ENCODE measurements at places on chromosomes 16 and 17.
A peak's percentile ranks its signal among the peaks of the same experiment; 100 is the strongest.

- DNase-seq = no peak
Measured at GRCh38 chr17:41895617-41896016, 23.1 kb downstream of the ACLY start.

DNA sequence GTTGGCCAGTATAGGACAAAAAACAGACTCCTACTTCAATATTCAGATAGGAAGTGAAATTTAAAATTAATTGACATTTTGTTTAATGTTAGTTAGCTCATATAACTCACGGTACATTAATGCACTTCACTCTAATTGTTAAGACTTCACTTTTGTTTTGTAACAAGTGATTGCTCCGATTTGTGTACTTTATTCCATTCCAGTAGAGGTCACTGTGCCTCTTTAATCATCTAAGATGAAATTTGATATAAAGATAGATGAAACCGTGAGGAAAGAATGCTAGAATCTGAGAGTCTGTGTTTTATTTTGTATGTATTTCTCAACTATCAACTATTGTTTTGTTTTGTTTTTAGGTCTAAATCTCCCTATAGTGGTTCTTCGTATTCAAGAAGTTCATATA, 29.0 kb downstream of the RBBP6 start:
- DNase-seq = no peak

DNA sequence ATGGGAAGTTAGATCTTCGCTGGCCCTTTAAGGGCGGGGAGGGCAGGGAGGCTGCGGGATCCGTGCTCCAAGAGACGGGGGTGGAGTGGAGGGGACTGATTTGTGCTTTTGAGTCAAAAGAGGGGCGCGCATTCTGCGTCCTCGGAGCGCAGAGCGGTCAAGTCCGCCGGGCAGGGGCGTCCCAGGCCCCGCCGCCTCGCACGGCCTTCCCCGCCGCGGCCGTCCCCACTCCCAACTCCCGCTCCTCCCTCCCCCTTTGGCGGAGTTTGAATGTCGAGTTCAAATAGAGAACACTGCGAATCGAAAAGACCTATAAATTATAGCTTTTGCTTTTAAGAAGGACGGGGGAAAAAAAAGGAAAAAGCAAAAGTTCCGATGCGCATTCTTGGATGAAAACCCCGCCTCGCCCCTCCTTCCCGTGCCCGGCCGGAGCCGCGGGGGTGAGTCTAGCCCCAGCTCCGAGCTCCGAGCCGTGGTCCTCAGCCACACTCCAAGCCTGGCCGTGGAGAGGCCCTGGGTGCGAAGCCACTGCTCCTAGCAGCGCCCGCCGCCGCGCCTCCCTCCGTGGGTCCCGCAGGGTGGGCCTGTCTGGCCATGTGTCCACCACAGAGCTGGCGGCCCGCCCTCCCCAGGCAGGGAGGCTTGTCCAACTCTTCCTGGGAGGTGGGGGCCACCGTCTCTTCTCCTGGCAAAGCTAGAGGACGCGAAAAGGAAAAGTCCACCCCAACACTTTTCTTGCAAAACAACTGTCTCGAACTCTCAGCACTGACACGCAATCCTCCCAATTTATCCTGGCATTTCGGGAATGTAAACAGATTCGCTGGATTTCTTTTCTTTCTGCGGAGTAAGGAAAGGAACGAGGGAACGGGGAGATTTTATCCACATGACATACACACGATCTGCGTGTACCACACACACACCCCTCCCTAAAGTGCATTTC, 3.6 kb downstream of the CBX8 start:
- DNase-seq = no peak

DNA sequence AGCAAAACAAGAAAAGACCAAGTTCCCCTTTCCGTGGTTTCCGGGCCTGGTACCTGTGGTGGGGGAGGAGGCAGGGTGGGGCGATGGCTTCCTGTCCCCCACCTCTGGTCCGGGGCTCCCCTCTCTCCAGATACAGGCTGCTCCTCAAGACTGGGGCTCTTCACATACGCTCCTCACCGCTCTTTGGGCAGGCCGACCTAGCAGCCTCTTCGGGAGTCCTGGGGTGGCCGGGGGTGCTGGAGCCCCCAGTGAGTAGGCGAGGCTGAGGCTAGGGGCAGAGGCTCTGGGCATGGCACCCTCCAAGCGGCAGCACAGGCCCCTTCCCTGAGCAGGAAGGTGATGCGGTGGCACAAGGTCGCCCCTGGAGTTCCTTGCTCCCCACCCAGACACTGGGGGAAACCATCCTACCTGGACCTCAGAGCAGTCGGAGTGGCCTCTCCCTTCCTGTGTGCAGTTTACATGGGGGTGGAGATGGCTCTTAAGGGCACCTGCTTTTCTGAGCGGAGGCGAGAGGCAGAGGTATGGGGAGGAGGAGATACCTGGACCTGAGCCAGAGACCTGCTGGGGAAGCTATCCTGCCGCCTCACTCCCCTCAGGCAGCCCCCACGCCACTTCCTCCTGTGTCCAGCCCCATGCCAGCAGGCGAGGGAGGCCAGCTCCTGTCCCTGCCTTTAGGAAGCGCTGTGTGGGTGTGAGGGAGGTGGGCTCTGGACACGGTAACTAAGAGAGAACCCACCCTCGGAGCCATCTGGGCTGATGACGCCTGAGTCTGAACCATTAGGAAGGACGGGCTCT, 891 bp downstream of the CORO1A start:
- DNase-seq = no peak

DNA sequence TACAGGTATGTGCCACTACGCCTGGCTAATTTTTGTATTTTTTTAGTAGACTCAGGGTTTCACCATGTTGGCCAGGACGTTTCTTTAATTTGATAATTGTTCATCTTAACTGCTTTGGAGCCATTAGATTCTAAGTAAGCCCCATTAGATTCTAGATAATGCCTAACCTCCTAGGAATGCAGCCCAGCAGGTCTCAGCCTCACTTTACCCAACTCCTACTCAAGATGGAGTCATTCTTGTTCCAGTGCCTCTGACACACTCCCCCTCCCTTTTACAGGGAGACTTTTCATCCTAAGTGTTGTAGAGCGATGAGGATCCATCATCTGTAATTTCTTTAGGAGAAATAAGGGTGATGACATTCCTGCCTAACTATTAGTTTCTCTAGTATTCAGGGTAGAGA, 23.7 kb upstream of the MILR1 start:
- DNase-seq = no peak

- no peak for DNase-seq
Measured at GRCh38 chr17:78925234-78925633, at the start of gene TIMP2. TSS of gene TIMP2 (minus strand) at chr17:78925387. CDS start at chr17:78925088, 299 bp downstream.

GRCh38 chr16:26204138-26204537, 512.4 kb downstream of the HS3ST4 start:
- DNase-seq = no peak

- DNase-seq = no peak
Measured at GRCh38 chr17:67546578-67547527, 169.8 kb downstream of the PITPNC1 start.

GRCh38 chr17:82339634-82340580, 6.3 kb upstream of the SECTM1 start:
- DNase-seq = no peak

DNA sequence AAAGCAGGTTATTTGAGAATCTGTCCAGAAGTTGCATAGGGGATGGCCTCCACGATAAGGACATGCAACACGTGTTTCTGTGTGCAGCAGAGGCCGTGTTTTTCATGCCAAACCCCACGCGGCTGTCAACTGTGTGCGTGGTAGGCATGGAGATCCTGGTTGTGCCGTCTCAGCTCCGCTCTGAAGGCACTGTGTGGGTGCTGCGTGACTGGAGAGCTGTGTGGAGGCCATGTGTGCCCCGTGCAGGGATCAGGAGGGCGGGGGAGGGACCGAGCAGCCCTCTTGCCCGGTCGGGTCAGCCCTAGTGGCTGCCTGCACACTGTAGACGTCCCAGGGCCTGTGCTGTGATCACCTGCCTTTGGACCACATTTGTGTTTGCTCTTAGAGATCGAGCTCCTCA, 74.5 kb downstream of the SEC14L1 start:
- no peak for DNase-seq

DNA sequence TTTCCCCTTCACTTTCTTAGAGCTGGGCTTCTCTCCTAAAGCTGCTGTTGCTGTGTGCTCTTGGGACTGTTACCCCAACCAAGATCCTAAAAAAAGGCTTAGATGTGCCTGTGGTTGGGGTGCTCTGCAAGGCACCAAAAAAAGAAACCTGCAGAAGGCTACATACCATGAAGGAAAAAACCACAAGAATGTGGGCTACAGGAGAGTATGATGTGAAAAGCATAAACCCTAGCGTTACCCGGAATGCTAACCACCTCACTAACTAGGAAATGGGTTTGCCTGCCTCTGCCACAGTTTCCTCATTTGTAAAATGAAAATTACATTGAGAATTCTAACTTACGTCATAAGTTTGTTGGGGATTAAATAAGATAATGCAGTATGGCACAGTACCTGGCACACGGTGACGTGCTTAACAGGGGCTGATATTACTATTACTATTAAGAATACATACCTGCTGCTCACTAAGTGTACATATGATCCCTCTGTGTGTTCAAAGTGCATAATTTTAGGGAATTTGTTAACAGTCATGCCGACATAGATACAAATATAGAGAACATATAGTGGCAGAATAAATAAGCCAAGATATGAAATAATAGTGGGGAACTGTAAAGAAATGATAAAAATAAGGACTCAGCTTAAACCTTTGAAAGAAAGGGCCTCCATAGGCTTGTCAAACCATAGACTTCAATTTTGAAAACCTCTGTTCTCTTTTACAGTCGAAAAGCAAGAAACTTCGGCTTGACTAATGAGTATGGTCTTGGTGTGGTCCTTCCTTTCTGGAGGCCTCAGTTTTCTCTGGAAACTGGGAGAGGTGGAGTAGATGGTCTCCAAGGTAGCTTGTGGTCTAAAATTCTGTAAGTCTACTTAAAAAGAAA, 177.8 kb upstream of the TBX2 start:
- DNase-seq = no peak

GRCh38 chr17:16987830-16988601, 16.1 kb upstream of the TNFRSF13B start:
- DNase-seq = no peak

GRCh38 chr17:68698746-68699145, 97.6 kb upstream of the FAM20A start:
- DNase-seq = no peak

- DNase-seq = no peak
Measured at GRCh38 chr17:10091046-10091445, 107.4 kb downstream of the GAS7 start.

- DNase-seq = no peak
Measured at GRCh38 chr16:57106767-57107166, 14.4 kb downstream of the CPNE2 start.

DNA sequence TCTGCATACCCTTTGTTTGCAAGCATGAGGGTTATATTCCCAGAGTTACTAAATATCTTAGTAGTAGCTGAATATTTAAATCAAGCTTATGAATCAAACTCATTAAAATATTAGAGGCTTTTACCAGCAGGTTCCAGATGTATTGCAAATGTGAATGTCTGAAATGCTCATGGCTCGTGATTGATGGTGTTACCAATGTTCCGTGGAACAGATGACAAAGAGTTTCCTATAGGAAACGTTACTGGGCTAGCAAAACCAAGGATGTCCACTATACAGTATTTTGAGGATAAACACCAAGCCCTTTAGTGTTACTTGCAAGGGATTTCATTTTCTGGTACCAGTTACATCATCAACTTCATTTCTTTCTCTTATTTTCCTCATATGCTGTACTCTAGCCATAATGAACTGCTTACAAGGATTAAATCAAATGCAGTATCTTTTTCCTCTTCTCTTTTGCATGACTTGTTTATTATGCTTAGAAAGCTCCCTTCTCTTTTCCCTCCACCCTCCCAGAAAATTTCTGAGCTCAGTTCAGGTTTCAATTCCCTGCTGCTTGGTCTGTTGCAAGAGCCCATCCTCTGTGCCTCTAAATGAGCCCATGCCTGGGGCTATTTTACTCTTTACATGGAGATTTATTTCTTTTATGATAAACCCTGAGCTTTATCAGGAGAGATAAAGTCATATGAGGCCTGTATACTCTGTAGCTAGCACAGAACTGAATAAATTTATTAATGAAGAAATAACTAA, 1537.1 kb upstream of the GOT2 start:
- no peak for DNase-seq

DNA sequence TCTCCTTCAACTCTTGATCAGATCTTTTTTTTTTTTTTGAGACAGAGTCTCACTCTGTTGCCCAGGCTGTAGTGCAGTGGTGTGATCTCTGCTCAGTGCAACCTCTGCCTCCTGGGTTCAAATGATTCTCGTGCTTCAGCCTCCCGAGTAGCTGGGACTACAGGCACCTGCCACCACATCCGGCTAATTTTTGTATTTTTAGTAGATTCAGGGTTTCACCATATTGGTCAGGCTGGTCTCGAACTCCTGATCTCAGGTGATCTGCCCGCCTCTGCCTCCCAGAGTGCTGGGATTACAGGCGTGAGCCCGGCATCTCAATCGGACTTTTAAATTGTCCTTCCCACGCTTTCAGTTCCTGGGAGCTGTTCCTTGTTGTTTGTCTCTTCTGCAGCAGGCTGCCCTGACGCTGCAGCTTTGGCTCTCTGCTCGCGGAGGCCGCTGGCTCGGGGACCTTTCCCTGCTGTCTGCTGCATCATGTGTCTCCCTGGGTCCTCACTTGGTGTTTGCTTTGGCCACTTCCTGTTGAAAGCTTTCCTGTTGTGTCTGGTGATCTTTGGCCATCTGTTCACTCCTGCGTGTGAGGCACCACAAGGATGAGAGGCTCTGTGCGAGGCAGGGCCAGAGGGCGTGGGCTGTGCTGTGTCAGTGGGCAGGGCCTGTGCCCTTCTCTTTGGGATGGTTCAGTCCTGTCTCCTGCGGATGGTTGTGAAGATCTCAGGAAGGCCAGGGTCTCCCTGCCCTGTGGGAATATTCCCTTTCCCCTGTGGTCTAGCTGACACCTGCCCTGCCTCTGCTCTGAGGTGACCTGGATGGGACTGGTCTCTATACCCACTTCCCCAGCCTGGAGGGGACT, 18.4 kb upstream of the CAPN15 start:
- DNase-seq = no peak

DNA sequence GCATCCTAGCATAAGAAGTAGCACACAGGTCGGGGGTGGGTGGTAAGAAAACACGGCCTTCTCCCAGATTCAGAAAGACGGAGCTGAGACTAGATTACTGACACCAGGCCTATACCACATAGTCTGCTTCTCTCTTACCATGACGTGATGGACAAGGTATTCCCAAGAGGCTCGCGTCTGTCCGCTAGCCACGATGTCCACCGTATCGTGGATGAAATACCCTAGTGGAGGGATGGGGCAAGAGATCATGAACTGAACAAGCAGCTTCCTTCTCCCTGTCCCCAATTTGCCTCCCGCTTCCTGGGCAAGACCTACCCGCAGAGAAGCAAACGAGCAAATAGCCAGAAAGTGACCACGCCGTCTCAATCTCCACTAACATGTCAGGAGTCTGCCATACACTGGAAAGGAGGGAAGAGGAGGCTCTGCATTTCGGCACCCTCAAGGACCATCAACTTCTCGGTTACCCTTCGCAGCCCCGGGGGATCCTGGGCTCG, 820 bp downstream of the TLCD1 start:
- peak; percentile 50 for DNase-seq

DNA sequence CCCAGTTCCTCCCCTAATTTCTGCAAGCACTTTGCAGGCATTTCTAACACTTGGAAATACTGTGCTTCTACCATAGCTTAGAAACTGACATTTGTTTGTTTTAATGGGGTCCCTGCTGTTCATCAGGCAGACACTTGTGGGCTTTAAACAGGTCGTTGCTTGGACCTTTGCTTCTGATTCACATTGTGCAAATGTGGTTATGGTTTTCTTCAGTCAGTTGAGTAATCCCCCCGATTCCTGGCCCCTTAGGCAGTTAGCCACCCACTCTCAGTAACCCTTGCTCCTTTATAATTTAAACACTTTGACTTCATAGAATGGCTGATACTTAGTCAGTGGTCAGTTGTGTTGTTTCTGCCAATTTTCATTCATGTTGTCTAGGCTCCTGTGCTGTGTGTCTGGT, 39.4 kb downstream of the SLC47A1 start:
- DNase-seq = no peak

Measured in HCT116 (cell line).